ENCODE measurements at places on chromosomes 16 and 17. TPM values are rescaled to one million over a fixed set of nuclear protein-coding genes. Genes with fewer than 3 reads are reported as not detected.

DNA sequence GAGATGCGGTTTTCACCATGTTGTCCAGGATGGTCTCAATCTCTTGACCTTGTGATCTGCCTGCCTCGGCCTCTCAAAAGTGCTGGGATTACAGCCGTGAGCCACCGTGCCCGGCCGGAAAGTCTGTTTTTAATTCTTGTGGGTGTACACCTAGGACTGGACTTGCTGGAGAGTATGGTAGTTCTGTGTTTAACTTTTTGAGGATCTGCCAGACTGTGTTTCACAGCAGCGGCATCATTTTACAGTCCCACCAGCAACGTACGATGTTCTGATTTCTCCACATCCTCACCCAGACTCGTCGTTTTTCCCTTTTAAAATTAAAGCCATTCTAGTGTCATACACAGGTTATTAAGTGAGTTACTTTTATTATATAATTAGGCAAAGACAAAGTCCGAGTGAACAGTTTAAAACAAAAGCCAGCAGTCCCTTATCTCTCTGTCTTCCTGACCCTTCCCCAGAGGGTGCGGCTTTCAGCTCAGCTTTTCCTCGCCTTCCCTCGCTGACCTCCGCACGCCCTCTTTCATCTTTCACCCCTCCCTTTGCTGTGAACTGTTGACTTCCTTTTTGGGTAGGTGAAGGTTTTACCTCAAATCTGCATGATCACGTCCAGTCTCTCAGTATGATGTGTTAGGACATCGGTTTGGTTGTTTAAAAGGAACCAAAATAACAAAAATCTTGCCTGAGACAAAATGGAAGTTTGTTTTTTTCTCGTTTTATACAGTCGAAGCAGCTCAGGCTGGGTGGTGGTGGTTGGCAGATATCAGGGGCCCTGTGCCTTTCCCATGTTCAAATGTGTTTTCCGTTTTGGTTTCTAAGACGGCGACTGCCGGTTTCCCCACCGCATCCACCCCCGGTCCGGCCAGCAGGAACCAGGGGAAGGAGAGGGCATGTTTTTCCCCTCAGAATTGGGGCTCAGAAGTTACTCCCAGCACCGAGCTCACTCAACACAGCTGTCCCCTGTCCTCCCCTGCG lies 18.0 kb downstream of the FAM234A start:
- no peak for DNase-seq

ADGRG3 gene
- total RNA-seq: not detected

KRT36 gene
- total RNA-seq: not detected

DNA sequence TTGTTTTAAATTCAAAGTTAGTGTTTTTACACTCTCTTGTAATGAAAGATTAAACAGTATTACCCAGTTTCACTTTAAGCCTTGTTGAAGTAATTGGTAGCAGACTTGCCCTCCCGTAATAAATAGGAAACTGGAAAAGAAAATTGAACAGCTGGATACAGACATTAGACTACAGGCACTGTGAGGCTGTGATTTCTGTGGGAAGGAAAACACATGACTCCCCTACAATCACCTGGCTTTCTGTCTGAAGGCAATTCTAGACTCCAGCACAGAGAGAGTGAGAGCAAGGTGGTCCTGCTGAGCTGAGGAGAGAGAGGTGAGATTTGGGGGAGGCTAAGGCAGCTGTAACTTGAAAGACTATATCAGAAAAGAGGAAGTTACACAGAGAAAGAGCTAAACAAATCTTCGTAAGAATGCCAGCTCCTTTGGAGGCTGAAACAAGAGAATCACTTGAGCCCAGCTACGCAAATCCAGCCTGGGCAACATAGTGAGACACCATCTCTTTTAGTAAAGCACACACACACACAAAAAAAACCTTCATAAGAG lies 57.8 kb upstream of the CDYL2 start:
- no peak for DNase-seq

DNA sequence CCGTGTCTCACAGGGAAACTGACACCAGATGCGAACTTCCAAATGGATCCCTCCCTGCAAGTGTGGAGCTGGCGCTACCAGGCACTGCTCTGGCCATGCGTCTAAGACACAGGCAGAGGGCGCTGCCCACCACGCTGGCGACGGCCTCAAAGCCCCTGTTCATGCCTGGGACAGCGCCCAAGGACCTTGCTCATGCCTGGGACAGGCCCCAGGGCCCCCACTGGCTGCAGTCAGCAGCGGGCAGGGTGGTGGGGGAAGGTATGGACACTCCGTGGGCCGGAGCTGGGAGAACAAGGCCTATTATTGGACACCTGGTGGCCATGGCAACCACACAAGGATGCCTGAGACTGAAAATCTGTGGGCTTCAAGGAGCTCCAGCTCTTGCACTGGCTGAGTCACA lies 8.8 kb downstream of the ZG16B start:
- DNase-seq: peak; percentile 92

DNA sequence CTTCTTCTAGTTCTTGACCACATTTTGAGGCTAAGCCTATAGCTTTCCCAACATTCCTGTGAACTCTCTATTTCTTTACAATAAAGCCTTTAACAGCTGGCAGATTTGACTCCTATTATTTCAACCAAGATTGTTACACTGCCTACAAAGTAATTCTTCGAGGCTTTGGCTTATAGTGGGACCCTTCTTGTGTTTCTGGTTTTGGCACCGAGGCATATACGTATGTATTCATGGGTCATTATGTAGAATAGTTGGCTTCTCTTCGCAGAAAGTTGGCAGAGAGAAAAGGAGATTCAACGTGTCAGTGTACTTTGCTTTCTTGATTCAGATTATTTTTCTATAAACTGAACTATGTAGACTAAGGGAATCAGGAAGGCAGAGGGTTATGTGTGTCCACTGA lies 102.2 kb downstream of the ABCA8 start:
- DNase-seq: no peak

DNA sequence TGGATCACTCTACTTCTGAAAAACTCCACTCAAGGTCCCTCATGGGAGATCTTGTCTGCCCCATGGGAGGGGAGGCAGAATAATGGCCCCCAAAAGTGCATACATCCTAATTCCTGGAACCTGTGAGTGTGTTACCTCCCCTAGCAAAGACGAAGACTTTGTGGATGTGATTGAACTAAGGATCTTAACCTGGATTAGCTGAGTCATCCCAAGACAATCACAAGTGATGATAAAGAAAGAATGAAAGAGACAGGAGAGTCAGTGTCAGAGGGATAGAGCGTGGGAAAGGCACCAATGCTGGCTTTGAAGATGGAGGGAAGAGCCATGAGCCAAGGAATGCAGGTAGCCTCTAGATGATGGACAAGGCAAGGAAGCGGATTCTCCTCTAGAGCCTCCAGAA lies 374.7 kb upstream of the DYNLRB2 start:
- no peak for DNase-seq

DNA sequence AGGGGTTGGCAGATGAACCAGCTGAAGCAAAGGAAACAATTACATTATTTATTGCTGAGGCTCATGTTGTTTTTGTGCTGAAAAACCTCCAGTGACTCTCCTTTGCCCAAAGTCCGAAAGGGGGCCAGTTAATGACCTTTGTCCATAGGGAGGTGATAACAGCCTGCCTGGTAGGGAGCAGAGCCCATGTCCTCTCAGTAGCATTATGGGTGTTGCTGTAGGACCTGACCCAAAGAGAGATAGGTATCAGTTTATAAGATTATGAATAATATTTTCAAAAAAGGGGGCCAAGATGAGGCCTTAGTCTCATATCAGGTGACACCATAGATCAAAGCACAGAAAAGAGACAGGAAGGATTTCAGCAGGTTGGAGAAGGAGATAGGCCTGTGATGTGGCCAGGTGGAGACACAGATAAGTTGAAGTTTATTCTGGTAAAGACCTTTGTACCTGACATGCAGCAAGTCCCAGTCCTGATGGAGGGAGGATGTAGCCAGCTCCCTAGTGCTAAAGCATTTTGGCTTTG lies 55.1 kb downstream of the CENPV start:
- DNase-seq: no peak

GRB7 gene
- 0.46 TPM for total RNA-seq

DNA sequence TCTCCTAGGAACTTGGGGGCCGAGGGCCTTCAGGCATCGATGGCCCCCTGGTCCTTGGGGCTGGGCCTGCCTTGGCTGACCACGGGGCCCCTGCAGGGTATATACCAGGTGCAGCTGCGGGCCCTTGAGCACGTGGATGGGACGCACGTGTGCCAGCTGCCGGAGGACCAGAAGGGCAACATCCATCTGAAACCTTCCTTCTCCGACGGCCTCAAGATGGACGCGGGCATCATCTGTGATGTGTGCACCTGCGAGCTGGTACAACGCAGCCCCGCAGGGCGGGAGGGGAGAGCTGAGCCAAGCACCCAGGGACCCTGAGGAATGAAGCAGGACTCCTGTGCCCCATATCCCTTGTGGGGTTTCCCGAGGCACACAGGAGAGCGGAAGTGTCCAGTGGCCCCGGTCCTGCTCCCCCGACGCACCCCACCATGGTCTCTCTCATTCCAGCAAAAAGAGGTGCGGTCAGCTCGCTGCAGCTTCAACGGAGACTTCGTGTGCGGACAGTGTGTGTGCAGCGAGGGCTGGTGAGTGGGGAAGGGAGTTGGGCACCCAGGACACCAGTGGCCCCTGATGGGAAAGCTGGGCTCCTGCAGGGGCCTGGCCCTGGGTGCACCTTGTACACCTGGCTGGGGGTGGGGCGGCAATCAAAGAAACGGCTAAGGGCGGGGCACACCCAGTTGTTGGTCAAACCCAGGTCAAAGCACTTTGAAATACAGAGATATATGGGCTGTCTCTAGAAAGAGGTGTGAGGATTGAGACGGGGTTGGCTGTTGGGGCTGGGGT lies 10.6 kb downstream of the ITGB4 start:
- no peak for DNase-seq

DNA sequence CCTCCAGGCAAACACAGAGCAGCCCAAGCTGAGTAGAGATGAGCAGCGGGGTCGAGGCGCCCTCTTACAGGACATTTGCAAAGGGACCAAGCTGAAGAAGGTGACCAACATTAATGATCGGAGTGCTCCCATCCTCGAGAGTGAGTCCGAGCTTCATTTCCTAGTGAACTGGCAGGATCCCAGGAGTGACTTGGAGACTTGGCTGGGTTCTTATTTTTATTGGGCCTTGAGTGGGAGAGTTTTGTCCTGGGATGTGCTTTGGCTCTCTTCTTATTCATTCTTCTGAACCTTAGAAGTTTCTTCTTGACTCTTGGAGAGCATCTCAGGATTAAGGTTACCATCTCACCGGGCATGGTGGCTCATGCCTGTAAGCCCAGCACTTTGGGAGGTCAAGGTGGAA lies 27.2 kb upstream of the CDC6 start:
- no peak for DNase-seq

DNA sequence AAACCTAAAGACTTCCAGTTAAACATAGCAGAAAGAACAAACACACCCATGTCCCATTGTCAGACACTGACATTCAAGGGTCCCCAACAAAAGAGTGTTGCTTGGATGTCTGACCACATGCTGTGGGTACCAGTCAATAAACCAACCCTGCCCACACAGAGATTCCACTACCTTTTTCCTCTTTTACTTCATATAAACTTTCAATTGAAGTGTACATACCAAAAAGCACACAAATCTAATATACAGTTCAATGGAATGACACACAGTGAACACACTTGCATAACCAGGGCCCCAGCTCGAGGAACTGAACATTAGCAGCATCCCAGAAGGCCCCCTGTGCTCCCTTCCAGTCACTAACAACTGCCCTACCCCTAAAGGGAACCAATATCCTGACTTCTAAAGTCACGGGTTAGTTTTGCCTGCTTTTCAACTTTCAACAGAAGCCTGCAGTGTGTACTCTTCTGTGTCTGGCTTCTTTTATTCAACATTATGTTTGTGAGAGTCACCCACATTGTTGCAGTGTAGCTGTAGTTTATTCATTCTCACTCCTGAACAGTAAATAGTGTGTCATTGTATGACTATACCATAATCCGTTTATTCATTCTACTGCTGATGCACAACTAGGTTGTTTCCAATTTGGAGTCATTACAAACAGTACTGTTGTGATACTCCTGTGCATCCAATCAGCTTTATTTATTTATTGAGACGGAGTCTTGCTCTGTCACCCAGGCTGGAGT lies 18.0 kb downstream of the CFDP1 start:
- DNase-seq: no peak

DNA sequence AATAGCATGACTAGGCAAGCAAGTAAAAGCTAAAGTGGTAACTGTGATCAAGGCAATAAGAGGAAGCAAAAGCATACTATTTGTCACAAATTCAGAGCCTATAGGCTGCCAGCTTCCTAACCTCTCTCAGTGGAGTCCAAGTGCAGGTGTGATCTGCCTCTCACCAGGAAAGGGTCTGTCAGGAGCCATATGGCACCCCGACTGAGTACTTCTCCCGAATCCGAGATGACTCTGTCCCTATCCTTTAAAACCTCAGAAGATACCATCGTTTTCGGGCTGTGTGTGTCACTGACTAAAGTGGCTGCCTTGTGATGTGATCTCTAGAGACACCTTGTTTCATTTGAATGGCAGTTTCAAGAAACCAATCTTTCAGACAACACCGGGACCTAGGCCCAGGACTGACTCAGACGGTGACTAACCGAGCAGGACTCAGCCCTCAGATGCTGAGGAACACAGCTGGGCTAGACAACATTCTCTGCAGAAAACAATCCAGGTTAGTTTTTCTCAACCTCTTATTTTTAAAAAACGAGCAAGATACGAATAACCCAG lies 63.6 kb downstream of the SMG6 start:
- no peak for DNase-seq

GPR139 gene
- total RNA-seq: not detected

- no peak for DNase-seq
Observed at GRCh38 chr17:64282753-64283080, 19.7 kb upstream of the TEX2 start.

DNA sequence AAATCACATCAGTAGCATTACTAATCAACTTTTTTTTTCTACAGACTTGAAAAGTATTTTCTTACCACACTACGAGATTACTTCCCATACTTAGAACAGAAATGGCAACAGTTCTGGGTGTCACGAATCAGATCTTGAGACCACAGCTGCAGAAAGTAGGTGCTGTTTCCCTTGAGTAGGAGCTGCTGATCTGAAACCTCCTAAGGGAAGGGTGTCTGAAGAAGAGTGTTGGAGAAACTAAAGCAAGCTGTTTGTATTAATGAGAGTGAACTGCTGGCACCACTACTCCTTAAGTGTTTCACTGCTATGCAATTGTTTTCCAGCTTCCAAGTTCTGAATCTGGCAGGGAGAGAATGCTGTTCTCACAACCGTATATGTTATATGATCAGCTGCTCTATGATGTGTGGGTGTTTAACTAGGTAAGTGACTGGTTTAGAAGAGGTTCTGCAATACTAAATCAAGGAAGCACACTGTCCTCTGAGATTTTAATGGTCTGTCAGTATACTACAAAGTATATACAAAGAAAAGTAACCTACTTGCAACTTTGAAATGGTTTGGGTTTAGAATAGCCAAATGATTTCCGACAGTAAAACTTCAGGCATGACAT lies 3.3 kb downstream of the ZNF652 start:
- DNase-seq: no peak

GRCh38 chr17:4533523-4534504 lies 21.4 kb downstream of the MYBBP1A start:
- DNase-seq: no peak

CES5A gene
- total RNA-seq: not detected

GRCh38 chr17:45833920-45834319 lies 10.8 kb upstream of the SPPL2C start:
- no peak for DNase-seq

SALL1 gene
- 0.12 TPM for total RNA-seq

PABPN1L gene
- total RNA-seq: not detected

SCO1 gene
- 31.2 TPM for total RNA-seq

All from chondrocyte (in vitro differentiated cells).